ENCODE measurements at places on chromosomes 16 and 17. TPM values are rescaled to one million over a fixed set of nuclear protein-coding genes. Genes with fewer than 3 reads are reported as not detected.

GRCh38 chr16:8283195-8283594, 307.1 kb downstream of the TMEM114 start:
- no peak for DNase-seq

Gene DUS2
- 6.1 TPM for total RNA-seq

Gene RNF157
- total RNA-seq, result 2.6 TPM

Gene UNC45B
- total RNA-seq, result 271 TPM

Gene CCDC154
- total RNA-seq, result 0.72 TPM

DNA sequence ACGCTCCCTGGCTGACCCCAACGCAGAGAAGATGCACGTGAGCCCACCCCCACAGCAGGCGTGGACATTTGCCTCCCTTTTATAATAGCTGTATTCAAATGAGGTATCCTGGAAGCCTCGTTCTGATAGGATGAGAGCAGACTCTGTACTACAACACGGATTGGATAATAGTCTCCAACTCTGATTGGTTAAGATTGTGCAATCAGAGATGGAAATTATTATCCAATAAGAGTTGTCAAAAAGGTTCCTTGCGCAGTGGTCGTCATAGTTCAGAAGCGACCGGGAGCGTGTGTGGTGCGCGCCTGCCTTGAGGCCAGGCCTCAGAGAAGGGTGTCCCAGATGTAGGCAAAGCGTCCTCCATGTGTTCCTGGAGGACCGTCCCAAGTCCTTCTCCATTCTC, 104.6 kb downstream of the USP22 start:
- DNase-seq, result no peak

GRCh38 chr17:19800571-19800970, 52.5 kb upstream of the ALDH3A1 start:
- no peak for DNase-seq

DNA sequence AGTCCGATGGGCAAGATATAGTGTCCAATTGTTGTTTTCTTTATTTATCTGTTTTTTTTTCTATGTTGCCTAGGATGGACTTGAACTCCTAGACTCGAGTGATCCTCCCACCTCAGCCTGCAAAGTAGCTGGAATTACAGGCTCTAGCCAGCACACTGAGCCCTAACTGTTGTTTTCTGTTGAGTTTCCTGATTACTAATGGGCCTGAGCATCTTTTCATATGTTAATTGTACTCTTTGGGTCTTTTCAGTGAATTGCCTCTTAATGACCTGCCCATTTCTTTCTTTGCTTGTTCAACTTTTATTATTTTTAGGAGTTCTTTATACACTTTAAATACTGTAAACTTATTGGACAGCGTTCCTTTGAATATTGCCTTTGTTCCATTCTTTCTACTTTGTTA, 213.0 kb downstream of the HS3ST3B1 start:
- DNase-seq, result no peak

Gene PRCD
- 1.8 TPM for total RNA-seq

Gene RHBDL1
- total RNA-seq, result 2.4 TPM

GRCh38 chr16:22141767-22142166, 20.5 kb upstream of the SDR42E2 start:
- DNase-seq, result no peak
